Neural crest cell (in vitro differentiated cells): ENCODE measurements at places on chromosomes 5 and 9.

- no peak for DNase-seq
Observed at GRCh38 chr5:112757468-112758208, 20.0 kb downstream of the APC start.

DNA sequence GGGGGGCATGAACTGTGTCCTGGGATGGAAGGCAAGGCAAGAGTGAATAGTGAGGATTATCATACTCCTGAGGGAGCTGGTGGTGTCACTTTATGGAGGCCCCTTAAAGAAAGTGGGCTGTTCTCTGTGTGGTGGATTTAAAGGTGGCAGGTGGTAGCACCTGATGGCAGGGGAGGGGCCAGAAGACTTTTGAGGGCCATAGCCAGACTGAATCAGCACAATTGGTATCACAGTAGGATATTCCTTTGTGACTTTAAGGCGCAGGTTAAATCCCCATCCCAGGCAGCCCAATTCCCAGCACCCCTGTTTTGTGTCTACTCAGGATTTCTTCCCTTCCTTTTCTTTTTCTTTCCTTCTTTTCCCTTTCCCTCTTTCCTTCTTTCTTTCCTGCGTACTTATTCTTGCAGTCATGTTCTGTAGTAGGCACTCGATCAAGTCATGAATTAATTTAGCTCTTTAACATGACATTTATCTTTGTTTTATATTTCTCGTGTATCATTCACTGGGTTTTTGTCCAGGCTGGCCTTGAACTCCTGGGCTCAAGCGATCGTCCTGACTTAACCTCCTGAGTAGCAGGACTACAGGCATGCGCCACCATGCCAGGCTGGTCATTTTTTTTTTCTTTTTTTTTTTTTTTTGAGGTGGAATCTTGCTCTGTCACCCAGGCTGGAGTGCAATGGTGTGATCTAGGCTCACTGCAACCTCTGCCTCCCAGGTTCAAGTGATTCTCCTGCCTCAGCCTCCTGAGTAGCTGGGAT, 11.0 kb upstream of the PCBD2 start:
- no peak for DNase-seq

GRCh38 chr9:68480807-68481206, 59.9 kb downstream of the TMEM252 start:
- no peak for DNase-seq

DNA sequence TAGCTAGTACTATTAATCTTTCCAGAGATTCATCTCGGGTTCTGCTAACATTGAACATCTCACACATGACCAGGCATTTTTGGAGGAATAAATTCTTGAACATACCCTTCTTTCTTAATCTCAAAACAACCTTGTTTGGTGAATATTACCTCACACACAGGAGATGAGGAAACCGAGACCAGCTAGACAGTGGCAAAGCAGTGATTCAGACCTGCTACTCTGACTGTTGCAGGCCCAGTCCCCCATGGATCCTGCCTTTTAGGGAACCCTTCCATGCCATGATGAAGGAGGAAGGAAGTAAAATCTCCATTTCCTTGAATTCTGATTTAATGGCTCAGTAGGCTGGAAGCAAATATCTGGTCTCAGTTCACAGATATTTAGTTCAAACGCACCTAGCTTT, 2.6 kb downstream of the PCSK5 start:
- DNase-seq, result no peak

GRCh38 chr5:136103118-136103517, 29.5 kb upstream of the SMAD5 start:
- DNase-seq, result no peak

GRCh38 chr5:10581424-10581748, 17.5 kb downstream of the ANKRD33B start:
- no peak for DNase-seq

DNA sequence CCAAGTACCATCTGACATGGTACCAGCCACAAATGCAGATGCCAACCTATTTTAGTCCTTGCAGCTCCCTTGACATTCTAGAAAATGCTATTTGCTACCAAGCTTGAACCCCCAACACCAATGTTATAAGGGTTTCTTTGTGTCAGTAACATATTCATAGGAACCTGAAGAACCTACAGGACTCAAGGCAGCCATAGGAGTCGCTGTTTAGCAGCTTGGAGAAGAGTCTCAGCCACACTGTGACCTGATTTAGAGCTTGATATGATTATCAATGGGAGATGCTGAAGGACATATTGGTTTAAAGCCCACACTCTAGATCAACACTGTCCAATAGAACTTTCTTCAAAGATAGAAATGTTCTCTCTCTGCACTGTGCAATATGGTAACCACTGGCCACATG, 6.4 kb upstream of the ZFR start:
- DNase-seq, result no peak

- DNase-seq, result no peak
Observed at GRCh38 chr5:176547802-176548201, 1.3 kb upstream of the CDHR2 start.

GRCh38 chr5:142491270-142491669, 166.4 kb upstream of the SPRY4 start:
- peak; percentile 40 for DNase-seq
